NCI-H2029 treated with DMSO at 0.1 percent for 48 hours (cell line): ENCODE measurements at places on chromosomes 5 and 9.

- peak; percentile 46 for DNase-seq
These were observed 1.7 kb downstream of the ADAMTS16 start for GRCh38 chr5:5141625-5142525.

GRCh38 chr5:91142819-91143218, 240.3 kb downstream of the ARRDC3 start:
- DNase-seq, result no peak

- DNase-seq, result no peak
These were observed 292.9 kb downstream of the NSG2 start for GRCh38 chr5:174338185-174339010.

DNA sequence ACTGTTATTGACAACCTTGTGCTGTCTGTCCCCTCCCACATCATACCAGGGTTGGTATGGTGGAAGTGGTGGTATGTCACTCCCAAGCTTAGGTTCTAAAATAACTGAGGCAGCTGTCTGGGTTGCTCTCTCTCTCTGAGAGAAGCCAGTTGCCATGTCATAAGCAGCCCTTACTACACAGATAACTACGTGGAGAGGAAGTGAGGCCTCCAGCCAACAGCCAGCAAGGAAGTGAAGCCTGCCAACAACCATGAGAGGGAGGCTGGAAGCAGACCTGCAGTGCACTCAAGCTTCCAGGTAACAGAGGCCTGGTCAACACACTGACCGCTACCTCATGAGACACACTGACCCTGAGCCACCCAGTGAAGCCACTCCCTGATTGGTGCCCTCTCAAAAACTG, 18.6 kb downstream of the CTNNAL1 start:
- peak; percentile 78 for DNase-seq

- no peak for DNase-seq
These were observed 93.0 kb upstream of the NIPAL4 start for GRCh38 chr5:157366741-157367674.

- DNase-seq, result no peak
These were observed 267.5 kb downstream of the NR3C1 start for GRCh38 chr5:143135832-143136551.

- no peak for DNase-seq
These were observed 122.7 kb upstream of the LPAR1 start for GRCh38 chr9:111161015-111161415.

- no peak for DNase-seq
These were observed 1.2 kb downstream of the RIC1 start for GRCh38 chr9:5630081-5630507.

DNA sequence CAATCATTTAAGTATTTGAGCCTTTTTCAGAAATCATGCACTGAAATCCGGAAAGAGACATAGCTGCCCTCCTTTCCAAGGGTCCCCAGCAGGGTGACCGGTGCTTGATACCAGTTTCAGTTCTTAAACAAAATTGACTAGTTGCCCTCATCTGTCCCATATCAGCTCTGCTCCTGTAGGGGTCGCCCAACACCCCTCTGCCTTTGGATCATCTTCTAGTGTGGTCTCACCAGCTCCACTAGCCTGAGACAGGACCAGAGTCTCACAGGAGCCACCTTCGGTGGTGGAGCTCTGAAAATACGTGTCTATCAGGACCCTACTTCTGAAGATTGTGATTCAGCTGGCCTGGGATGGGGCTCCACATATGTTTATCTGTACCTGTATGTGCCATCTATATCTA, 428.2 kb downstream of the ENC1 start:
- DNase-seq, result no peak

DNA sequence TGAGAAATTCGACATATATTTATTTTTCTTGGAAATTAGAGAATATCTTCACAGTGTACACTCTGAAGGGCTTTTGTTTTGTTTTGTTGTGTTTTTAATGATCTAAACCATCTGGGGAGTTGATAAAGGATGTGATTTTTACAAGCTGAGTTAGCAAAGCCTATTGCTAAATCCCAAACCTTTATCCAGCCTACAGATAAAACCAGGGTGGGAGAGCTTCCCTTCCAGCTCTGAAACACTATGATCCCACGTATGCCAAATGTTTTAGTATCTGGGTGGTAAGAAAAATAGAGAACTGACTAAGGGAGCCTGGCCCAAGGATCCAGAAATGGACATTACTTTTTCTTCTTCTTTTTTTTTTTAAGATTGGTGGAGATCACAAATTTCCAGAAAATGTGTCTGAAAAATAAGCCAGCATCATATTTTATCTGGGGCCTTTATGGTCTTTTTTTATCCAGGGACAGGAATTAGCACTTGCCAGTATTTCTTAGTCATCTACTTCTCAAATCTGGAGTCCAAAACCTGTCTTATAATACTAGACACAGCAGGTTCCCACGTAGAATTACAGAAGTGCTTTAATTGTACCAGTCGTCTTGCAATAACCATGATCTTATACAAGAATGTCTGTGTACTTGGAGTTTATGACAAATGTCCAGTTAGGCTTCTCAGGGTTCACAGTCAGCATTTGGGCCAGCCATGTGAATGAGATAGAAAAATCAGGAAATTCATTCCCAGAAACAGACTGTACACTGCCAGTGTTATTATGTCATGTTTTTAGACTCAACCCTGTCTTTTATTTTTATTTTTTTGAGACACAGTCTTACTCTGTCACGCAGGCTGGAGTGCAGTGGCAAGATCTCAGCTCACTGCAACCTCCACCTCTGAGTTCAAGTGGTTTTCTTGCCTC, 290.8 kb upstream of the MPDZ start:
- no peak for DNase-seq

DNA sequence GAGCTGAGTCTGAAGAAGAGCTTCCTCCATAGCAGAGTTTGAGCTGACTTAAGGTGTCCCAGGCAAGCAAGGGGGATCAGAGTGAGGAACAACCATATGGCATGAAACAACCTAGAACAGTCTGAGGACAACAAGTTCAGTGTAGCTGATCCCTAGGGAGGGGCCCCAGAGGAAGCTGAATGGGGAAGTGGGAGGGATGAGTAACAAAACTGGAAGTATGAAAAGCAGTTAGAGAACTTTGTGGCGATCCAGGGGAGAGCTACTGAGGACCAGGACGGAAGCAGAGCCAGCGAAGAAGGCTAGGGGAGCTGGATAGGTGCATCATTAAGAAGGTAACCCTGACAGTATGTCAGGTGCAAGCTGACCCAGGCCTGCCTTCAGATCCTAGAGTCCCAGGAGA, 580.8 kb downstream of the BNC2 start:
- DNase-seq, result no peak

DNA sequence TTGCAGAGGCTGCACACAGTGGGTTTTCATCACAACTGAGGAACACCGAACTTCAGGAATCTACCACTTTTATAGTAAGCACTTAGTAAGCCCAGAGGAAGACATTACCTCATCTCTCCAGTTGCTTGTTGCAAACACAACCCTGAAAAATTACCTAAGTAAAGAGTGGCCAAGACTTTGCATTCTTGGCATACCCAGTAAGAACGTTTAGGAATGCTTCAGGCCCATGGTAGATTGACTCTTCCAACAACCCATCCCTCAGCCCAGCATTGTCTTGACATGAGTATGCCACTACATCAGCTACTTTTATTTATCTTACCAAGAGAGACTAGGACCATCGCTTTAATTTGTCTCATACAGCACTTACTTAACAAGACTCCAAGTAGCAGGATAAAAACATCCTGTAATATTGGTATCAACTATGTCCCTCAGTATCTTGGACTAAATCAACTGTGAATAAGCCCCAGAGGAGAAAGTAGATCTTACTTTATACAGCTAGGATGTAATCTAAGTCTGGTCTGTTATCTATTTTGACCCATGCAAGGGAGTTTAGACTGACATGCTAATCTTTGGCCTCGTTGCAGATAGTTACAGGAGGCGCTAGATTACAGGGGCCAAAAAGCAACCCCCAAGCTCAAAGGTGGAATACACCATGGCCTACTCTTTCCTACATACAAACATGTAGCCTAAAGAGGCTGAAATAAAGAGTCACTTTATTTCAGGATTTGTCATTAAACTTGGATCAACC, 114.9 kb downstream of the INVS start:
- DNase-seq, result no peak

GRCh38 chr5:106367281-106367680, 1303.5 kb downstream of the EFNA5 start:
- no peak for DNase-seq

GRCh38 chr9:77864211-77864889, 167.3 kb downstream of the GNAQ start:
- DNase-seq, result peak; percentile 46

- no peak for DNase-seq
These were observed at the start of gene HEMGN for GRCh38 chr9:97938081-97938644. HEMGN (minus strand) TSS chr9:97938172; CDS start chr9:97938136, 36 bp downstream.

- no peak for DNase-seq
These were observed 501.9 kb downstream of the KDM4C start for GRCh38 chr9:7259544-7260241.

DNA sequence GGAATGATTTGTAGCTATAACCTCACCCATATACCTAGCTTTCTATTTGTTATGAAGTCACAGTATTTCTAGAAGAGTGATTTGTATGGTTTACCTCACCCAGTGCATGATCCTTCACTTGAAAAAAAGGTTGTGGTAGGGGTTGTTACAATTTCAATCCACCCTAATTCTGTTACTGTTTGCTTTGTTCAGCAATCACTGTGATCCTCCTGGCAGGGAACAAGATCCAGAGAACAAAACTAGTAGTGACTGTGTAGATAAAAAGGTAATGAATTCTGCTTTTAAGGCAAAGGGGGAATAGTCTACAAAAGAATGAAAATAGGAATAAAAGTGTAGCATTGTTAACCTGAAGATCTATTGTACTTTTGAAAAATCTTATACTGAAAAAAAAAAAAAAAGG, 191.3 kb upstream of the SH3GL2 start:
- no peak for DNase-seq
